ENCODE measurements at places on chromosomes 2 and 18.

- no peak for DNase-seq
Measured at GRCh38 chr2:44456946-44457345, 95.2 kb downstream of the CAMKMT start.

DNA sequence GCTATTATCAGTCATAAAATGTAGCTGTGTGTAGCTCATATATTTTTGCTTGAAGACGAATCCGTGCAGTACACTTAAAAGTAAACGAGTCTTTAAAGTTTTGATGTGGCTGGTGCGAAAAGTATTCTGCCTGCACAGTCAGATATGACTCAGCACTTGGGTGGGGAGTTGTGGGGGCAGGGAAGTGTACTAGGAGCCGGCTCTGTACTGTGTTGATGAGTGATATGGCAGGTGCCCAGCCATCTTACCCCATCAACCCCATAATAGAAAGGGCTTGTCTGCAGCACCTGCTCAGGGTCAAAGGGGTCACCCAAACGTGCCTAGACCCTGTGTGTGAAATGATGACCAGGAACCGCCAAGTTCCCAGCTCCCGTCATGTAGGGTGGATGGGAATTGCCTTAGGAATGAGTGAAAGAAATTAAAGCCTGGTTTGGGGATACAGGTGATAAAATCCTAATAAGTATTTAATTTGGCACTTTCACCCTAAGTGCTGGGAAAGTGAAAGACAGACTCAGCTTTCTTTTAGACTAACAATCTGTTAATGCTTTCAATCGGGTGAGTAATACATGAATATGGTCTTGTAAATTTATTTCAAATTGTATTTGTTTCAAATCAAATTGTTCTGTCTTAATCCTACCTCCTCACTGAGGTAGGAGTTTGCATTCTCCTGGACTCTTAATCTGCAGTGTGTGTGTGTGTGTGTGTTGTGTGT lies 48.0 kb downstream of the BCL2L11 start:
- DNase-seq, result no peak

DNA sequence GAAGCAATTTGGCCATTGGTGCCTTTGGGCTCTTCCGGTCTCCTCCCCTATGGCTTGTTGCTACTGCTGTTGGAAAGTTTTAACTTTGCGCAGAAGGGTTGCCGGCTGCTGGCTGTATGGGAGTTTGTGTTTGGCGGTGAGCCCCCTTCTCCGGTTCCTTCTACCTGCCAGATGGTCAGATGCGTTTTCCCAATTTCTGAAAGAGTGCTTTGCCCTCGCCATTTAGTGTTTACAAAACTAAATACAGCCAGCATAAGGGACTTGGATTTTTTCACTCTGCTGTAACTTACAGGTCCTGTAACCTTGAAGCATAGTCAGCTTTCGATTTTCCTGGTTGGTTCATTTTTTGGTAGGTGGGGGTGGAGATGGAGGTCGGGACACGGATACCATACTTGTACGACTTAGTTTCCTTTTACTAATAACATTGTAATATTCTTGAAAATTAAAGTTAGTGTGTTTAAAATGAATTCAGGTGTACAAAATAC lies 604 bp downstream of the COQ10B start:
- DNase-seq, result no peak

GRCh38 chr2:138516030-138516704 lies 14.6 kb downstream of the SPOPL start:
- DNase-seq, result no peak

DNA sequence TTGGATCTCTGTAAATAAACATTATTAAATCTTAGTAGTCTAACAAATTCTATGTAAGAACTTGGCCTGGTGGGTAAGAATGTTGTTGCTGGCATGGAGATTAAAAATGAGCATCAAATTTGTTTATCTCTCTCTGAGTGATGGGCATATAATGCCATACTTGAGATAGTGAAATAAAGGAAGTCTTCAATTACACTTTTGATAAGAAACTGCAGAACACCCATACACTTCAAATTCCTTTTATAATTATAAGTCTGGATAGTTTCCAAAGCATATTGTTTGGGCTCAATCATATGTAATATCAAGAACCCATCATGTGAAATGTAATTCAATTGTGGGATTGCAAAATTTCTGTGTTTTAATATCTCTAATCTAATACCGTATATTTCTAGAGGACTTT lies 47.4 kb upstream of the PARD3B start:
- no peak for DNase-seq

GRCh38 chr2:233385489-233386044 lies 31.3 kb downstream of the DGKD start:
- DNase-seq, result no peak

DNA sequence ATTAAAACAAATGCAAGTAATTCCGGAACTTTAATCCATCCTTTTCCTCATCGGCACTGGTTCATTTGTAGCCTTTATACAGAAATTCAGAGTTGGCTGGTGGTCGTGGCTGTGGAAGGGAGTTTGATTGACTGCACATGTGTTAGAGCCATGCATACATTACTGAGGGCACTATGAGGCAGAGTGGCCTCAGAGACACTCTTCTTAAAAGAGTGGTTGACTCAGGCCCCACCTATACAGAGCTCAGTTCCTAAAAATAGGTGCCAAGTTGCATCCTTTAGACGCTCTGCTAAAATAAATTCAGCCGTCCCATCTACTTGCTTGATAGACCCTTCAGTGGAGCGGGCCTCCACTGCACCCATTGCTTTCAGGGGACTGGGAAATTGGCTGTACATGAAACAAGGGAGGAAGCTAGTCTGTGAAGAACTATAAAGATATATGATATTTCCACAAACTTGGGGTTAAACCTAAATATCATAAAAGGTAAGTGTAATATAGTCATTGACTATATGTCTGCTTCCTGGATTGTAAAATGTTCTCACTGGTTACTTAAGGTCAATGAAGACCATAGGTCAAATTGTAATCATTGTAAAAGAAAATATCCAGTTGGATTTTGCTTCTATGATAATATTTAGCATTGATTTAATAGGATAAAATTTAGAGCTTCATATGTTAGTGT lies 298.9 kb downstream of the XIRP2 start:
- no peak for DNase-seq

DNA sequence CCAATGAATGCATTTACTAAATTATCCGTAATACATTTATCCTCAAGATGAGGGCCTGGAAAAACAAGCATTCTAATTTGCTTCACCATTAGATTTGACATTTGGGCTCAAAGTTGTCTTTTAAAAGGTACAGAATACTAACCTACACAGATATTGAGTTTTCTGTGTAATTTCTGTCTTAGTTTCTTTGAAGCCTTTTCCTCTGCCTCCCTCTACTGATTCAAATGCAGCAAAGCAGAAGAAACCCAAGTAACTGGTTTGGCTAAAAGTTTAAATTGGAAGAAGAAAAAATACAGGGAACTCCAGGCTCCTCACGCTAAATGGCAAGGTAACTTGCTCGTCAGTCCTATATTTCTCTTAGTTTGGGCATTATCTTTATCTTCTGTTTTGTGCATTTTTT lies 53.3 kb upstream of the SLC5A7 start:
- peak; percentile 21 for DNase-seq

DNA sequence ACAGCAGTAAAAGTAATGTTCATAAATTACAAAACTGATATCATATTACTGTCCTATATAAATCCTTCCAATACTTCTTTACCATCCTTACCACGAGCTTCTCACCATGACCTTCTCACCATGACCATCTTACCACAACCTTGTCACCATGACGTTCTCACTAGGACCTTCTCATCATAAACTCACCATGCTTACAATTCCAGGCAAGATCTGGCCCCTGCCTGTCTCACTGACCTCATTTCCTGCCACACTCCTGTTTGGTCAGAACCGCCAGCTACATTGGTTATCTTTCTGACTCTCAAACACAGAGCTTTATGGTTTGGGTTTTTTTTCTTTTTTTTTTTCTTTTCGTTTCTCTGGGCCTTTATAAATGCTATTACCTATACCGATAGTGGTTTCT lies 827.6 kb downstream of the RNF144A start:
- no peak for DNase-seq

- DNase-seq, result no peak
Measured at GRCh38 chr2:174580951-174581350, 16.7 kb downstream of the WIPF1 start.

- peak; percentile 81 for DNase-seq
Measured at GRCh38 chr2:164514491-164514890, 106.8 kb downstream of the GRB14 start.

- DNase-seq, result peak; percentile 17
Measured at GRCh38 chr2:48448274-48449061, 81.5 kb upstream of the STON1 start.

DNA sequence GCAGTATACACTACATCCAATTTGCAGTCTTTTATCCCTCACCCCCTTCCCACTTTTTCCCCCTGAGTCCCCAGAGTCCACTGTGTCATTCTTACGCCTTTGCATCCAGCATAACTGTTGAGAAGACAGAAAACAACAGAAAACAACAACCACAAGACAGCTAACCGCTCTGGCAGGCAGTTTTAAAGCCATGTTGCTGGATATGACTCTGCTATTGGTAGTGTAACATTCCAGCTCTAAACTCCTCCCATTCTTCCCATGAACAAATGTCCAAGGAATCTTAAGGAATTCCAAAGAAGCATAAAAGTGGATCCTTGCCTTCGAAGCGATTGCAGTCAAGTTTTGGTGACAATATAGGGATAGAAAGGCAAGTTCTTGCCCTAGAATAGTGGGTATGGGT lies 599.1 kb downstream of the NYAP2 start:
- DNase-seq, result no peak

- DNase-seq, result no peak
Measured at GRCh38 chr2:180012523-180012922, 5.4 kb upstream of the CWC22 start.

- no peak for DNase-seq
Measured at GRCh38 chr2:4192119-4192518, 488.7 kb downstream of the DCDC2C start.

DNA sequence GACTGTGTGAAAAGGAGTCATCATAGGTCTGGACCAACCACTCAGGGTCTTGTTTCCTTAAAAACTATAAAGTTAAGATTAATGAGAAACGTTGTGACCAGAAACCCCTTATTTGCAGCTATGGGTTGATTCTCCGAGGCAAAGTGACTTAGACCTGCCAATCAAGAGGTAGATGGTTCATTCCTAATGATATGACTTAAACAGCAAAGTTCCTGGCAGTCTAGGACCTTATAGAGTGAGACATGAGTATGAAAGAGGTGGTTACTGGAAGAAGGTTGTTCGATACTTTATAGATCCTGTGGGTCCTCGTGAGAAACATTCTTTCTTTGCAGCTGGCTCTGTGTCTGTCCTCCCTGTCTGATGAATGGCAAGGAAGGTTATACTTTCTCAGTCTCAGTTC lies 8.0 kb downstream of the SFXN5 start:
- DNase-seq, result no peak

DNA sequence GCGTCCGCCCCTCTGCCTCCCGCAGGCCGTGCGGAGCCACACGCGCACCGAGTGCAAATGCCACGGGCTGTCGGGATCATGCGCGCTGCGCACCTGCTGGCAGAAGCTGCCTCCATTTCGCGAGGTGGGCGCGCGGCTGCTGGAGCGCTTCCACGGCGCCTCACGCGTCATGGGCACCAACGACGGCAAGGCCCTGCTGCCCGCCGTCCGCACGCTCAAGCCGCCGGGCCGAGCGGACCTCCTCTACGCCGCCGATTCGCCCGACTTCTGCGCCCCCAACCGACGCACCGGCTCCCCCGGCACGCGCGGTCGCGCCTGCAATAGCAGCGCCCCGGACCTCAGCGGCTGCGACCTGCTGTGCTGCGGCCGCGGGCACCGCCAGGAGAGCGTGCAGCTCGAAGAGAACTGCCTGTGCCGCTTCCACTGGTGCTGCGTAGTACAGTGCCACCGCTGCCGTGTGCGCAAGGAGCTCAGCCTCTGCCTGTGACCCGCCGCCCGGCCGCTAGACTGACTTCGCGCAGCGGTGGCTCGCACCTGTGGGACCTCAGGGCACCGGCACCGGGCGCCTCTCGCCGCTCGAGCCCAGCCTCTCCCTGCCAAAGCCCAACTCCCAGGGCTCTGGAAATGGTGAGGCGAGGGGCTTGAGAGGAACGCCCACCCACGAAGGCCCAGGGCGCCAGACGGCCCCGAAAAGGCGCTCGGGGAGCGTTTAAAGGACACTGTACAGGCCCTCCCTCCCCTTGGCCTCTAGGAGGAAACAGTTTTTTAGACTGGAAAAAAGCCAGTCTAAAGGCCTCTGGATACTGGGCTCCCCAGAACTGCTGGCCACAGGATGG lies 7.1 kb upstream of the WNT10A start:
- DNase-seq, result no peak

DNA sequence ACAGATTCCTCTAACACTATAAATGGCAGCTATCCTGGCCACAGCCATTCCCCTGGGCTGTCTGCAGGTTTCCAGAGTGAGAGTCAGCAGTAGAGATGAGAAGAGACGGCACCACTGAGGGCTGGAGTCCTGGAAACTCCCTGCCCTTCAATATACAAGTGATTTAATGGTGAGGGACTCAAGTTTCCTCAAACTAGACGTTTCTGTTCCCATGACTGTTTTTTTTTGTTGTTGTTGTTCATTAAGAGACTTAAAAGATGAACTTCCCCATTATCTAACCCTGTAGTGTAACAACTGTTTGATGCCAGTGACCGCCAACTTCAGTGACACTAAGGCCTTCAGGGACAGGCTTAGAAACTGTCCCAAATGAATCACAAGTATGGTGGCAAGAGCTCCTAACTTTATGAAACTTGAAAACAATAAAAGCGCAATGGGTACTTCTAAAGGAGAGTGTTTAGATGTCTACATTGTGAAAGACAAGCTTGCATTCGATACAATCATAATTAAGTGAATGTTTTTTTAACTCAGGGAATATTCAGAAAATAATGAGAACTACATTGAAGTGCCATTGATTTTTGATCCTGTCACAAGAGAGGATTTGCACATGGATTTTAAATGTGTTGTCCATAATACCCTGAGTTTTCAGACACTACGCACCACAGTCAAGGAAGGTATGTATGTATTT lies 34.0 kb downstream of the IL1R2 start:
- DNase-seq, result no peak

- DNase-seq, result no peak
Measured at GRCh38 chr2:176467595-176467994, 198.4 kb downstream of the MTX2 start.

DNA sequence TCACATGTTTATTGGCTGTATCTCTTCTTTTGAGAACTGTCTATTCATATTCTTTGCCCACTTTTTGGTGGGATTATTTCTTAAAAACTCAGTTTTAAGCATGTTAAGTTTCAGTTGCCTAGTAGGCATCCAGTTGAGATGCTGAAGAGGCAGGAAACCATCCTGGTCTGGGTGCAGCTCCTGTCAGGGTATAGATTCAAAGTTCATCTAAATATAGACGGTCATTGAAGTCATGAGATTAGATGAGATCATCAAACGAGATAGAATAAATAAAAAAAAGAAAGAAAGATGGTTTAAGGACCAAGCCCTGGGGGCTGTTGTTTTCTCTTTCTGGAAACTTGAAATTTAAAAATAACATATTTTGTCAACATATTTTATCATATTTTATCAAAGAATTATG lies 9.2 kb upstream of the DNAH7 start:
- DNase-seq, result no peak

- no peak for DNase-seq
Measured at GRCh38 chr2:198214114-198214596, 409.8 kb downstream of the PLCL1 start.

- DNase-seq, result no peak
Measured at GRCh38 chr2:239002591-239002953, 154.7 kb downstream of the TWIST2 start.
